ENCODE measurements at places on chromosomes 16 and 17. TPM values are rescaled to one million over a fixed set of nuclear protein-coding genes. Genes with fewer than 3 reads are reported as not detected.

Gene CSH2
- not detected for total RNA-seq

Gene NLRC3
- total RNA-seq, result 0.44 TPM

Gene TIMM22
- total RNA-seq, result 23.7 TPM

Gene PDIA2
- 1.4 TPM for total RNA-seq

- no peak for DNase-seq
Observed at GRCh38 chr17:58510075-58510474, 4.4 kb downstream of the MTMR4 start.

DNA sequence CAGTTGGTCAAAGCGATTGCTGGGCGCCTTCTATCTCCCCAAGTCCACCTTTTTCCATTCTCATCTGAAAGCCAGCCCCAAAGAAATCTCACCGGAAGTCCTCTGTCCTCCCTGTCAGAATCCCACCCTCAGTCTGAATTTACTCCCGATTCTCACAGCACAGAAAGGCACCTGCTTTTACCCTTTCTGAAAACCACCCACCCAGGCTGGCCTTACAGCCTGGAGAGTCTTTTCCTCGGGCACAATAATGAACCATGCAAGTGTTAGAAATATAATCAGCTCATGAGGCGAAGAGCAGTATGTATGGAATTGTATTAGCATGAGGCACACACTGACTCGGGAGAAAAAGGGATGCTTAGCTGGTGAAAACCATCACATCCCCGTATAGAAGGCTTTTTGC is 1.2 kb upstream of the ZFHX3 start:
- no peak for DNase-seq

GRCh38 chr16:4537376-4538343 is 913 bp downstream of the CDIP1 start:
- DNase-seq, result peak; percentile 61

- DNase-seq, result no peak
Observed at GRCh38 chr16:1075546-1075945, 3.0 kb downstream of the SSTR5 start.
